ENCODE measurements at places on chromosomes 7 and 10.
A peak's percentile ranks its signal among the peaks of the same experiment; 100 is the strongest.

GRCh38 chr7:31782411-31782991 lies 95.5 kb downstream of the PPP1R17 start:
- no peak for DNase-seq

DNA sequence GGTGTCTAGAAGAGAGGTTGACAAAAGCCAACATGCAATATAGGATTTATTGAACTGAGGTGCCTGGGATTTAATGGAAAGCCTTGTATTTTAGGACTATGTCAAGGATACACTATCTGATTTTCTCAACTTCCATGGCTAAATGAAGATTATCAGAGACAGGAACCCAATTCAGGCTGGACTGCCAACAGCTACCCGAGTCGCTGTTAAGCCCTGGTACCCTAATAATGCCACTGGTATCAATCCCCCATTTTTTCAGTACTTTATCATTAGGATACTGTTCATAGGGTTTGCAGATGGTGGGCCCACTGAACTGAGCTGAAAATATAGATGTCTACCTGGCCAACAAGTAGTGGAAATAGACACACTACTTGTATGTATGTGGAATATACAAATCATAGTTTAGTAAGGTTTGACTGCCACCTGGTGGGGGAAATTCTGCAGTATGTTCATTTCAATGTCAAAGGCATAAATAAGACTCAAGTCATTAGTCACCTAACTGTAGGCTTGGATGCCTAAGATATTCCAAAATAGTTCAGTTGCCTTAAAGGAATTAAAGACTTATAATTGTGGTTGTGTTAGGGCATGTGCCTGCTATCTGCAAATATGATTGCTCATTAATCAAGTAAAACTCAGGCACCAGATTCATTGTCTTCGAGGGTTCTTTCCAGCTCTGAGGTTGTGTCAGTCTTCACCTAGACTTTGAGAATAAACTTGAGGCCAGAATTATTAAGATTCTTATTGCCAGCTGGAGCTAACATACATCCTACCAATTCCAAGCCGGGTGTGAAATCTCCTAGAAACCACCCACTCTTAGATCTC lies 34.1 kb upstream of the NOBOX start:
- DNase-seq = peak; percentile 25

GRCh38 chr10:91022924-91023699 lies 102.2 kb upstream of the ANKRD1 start:
- DNase-seq = no peak

GRCh38 chr7:38311329-38311937 lies 38.0 kb upstream of the TARP start:
- DNase-seq = no peak

- no peak for DNase-seq
Observed at GRCh38 chr7:134046594-134047128, 80.5 kb upstream of the LRGUK start.

DNA sequence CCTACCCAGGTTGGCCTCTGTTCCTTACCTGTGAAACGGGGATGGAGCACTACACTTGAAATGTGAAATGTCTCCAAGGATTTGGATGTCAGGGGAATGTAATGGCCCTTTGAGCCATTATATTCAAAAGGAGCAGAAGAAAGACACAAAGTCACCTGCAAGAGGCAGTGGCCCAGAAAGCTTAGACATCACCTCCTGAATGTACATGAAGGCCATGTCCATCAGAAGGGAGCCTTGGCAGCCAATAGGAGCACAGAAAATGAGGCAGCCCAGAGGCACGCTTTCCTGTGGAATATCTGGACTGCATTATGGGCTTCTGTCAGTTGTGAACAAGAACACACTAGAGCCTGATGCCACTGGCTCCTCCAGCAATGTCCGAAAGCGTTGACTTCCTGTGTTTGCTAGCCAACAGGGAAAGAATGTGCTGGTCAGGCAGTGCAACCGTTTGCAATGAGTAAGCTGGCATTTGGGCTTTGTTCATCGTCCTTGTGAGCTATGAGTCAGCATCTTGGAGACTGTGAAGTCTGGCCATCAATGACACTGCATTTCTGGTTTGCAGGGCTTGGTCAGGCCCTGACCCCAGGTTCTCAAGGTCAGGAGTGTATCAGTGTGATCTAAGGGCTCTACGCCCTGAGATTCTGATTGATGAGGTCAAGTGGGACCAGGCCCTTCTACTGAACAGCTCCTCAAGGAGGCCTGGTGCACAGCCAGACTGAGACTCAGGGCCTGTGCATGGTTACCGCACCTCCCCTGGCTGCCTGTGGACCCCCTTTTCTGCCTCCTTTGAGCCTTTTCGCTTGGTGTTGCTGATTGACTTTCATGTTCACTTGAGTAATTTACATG lies 222.4 kb downstream of the RPS24 start:
- DNase-seq = no peak

GRCh38 chr7:123944395-123944794 lies 19.4 kb downstream of the SPAM1 start:
- no peak for DNase-seq

DNA sequence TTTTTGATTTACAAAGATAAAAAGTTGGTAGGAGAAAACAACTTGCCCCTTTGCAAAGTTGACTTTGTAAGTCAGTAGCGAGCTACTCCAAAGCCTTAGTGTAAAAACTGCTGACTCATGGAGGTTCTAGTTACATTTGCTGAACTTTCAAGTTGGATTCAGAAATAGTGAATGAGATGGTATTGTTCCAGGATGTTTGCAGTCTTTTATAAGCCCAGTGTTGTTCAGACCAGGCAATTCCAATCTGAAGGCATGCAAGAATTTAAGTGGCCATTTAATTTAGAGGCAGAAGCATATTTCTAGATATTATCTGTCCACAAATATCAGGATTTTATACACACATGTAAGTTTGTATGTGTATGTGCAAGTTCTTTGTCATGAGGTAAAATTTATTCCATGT lies 21.6 kb downstream of the TES start:
- DNase-seq = no peak

DNA sequence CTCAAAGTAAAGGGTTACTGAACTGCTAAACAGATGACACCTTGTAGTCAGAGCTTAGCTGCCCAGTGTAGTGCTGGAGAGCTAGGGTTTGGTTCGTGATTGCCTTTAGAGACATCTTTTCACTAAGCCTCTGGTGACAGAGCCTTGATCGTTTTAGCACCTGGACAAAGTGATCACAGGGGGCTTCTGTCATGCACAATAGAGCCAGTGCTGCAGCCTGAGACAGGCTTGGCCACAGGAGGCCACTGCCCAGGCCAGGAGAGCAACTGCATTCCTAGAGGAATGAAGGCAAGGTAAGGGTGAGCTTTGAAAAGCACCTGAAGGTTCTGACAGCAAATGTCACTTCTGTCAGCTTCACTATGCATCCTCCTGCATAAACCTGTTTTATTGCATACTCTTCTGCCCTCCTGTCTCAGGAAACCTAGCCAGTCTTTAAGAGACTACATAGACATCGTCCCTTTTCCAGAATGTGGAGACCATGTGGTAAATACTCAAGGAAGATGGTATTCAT lies 122.9 kb downstream of the NPY start:
- no peak for DNase-seq

GRCh38 chr7:91974066-91974465 lies 33.4 kb downstream of the AKAP9 start:
- no peak for DNase-seq

DNA sequence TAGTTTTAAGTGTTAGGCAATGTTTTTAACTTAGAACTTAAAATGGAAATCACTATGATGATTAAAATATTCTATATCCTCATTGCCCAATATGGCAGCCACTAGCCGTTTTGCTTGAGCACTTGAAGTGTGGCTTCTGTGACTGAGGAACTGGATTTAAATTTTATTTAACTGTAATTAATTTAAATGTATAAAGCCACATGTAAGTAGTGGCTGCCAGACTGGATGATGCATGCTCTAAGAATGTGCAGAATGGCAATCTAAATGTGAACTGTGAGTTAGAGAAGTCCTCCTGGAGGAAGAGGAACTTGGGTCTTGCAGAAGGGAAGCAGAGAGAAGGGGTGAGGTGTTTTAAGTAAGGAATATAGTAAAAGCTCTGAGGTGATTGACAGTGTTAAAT lies 451.4 kb downstream of the SUGCT start:
- no peak for DNase-seq

DNA sequence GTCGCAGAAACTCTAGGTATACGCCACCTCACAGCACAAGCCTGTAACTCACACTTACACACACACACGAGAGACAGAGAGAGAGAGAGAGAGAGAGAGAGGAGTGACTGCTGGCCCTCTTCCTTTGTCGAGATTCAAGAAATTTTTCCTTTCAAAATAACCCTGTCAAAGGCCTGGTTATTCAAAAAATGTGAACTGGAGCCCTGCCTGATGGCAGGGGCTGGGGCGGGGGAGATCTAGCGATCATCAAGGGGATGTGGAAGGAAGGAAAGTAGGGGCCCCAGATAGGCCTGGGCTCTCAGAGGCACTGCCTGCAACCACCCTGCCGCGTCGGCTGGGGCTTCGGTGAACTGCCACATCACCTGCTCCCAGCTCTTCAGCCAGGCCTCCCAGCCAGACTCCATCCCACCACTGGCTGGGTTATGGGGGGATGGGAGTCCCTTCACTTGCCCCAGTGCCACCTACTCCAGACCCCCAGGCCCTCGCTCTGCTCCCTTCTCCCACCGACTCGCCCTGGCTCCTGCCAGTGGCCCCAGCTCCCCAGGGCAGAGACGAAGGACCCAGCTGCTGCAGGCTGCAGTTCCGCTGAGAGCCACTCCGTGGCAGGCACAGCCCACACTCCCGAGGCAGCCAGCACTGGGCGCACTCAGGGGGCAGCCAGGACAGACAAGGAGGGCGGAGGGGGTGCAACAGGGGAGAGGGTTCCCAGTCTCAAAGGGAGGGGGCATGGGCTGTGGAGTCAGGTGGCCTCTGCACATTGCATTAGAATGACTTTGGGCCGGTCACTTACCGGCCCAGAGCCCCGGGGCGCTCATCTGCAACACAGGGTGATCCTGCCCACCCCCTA lies 15.3 kb downstream of the KCNH2 start:
- peak; percentile 62 for DNase-seq

DNA sequence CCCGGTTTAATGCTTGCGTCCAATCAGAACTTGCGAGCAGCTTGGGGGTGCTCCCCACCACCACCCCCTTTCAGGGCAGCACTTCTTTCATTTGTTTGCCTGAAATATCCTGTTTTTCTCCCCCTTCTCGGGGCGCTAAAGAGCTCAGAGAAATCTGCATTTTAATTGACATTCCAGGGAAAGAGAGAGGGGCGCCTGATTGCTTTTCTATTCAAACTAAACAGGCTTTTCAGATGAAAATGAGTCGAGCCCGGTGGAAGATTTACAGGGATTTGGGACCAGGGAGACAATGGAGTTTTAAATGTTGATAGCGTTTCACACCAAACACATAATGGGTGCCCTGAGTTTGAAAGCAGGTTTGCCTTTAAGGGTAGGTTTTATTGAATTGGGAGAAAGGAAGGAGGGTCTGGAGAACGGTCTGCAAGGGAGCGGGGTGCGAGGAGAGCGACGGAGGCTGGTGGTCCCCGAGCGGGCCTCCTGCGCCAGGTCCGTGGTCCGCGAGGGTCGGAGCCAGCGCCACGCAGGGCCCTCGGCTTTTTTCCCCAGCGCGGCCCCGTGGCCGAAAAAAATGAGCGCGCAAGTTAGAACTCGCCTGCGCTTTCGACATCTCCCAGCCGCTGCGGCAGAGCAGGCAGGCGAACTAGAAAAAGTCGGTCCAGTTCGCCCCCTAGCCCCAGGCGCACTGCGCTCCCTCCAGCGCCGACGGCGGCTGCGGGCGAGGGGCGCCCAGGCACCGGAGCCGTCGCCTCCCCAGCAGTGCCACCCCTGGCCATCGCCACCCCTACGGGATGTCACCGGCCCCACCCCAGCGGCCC lies 1.3 kb downstream of the FGFR2 start:
- no peak for DNase-seq

DNA sequence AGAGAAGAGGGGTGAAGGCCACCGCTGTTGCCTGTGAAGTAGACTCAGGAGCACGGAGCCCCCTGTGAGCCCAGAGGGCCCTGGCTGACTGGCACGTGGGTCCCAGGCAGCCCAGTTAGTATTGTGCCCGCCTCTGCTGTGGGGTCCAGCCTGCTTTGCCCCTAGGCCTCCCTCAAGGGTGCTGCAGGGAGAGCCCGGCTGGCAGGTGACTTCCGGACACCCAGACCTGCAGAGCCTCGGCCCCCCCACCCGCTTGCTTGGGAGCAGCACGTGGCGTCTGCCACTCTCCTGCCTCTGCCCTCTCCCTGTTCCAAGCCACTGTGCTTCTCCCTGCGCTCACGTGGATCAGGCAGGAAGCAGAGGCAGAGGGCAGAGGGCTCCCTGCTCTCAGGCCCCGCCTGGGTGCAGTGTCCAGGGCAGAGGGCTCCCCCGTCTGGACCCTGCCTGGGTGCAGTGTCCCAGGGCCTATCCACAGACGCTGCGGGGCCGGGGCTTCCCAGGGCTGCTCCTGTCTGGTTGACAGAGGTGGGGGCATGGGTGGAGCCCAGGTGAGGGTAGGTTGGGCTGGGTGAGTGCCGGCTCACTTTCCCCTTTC lies 88.4 kb downstream of the DNAJB6 start:
- DNase-seq = no peak

DNA sequence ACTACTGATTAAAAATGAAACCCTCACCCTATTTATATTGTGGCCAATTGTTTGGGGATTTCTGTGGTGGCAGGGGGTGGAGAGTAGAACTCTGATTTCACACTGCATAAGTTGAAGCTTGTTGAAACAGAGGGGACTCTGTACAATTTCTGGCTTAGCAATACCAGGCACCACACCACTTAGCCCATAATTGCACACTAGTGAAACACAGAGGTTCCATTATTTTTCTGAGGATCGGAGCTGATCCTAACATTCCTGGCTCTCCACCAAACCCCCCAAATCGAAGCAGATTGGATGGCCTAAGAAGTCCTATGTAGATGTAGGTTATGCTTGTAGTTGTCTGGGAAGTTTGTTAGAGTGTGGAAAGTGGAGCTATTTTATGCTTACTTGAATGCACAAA lies 47.0 kb downstream of the PTN start:
- no peak for DNase-seq

GRCh38 chr10:72065439-72066025 lies 22.8 kb downstream of the SPOCK2 start:
- no peak for DNase-seq

- no peak for DNase-seq
Observed at GRCh38 chr7:131581241-131582051, 25.0 kb upstream of the PODXL start.

GRCh38 chr7:112494656-112495055 lies 13.9 kb downstream of the LSMEM1 start:
- no peak for DNase-seq

GRCh38 chr10:30062582-30062981 lies 3.2 kb upstream of the JCAD start:
- DNase-seq = no peak

DNA sequence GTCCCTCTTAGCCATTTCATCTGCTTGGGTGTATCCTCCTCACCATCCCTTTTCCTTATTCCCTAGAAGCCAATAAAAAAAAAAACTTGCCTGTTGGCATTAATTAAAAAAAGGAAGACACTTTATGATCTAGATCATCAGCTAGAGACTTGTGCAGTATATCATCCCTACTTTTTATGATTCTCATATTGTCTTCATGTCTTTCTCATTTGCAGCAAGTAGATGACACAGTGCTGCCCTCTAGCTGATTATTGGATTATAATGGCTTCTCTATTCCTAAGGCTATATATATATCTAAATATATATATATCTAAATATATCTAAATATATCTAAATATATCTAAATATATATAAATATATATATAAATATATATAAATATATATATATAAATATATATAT lies 272.4 kb upstream of the LRGUK start:
- DNase-seq = no peak

Data from activated naive CD4-positive, alpha-beta T cell treated with Interleukin-2 at 50 U/mL for 16 hours (primary cell).